Left renal cortex interstitium (tissue), 4 donors: ENCODE measurements at places on chromosomes 2 and 18. TPM values are rescaled to one million over a fixed set of nuclear protein-coding genes. Genes with fewer than 3 reads are reported as not detected.

DNA sequence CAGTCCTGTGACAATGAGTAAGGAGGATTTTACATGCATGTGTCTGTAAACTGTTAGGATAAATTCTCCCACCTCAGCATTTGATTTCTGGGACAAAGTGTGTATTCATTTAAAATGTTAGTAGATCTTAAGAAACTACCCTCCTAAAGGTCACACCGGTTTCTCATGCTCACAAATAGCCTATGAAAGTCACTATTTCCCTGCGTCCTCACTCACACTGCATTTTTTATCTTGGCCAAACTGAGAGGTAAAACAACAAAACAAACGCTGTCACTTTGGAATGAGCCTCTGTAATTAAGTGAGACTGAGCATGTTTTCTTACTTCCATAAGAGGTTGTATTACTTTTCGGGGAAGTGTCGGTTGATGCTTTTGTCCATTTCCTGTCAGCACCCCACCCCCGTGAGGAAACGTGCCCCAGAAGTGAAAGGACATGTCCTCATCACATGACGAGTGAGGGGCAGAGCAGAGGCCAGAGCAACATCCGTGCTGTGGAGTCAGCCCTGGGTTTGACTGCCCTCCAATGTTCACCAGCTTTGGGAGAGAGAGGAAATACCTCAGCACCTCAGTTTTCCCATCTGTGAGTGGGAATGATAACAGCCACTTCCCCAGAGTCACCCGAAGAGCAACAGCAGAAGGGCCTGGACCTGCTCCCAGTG, 3.1 kb downstream of the GYPC start:
- DNase-seq: peak; percentile 31

GRCh38 chr18:34097312-34097711, 127.4 kb downstream of the NOL4 start:
- no peak for DNase-seq

- DNase-seq: no peak
Observed at GRCh38 chr2:65040400-65041261, 15.6 kb upstream of the CEP68 start.

- DNase-seq: no peak
Observed at GRCh38 chr2:21469158-21469557, 345.4 kb downstream of the TDRD15 start.

GRCh38 chr18:21930177-21930576, 189.6 kb downstream of the MIB1 start:
- peak; percentile 23 for DNase-seq

- DNase-seq: no peak
Observed at GRCh38 chr2:38057651-38058410, 18.1 kb downstream of the CYP1B1 start.

- no peak for DNase-seq
Observed at GRCh38 chr18:78601349-78601748, 378.3 kb upstream of the SALL3 start.

DNA sequence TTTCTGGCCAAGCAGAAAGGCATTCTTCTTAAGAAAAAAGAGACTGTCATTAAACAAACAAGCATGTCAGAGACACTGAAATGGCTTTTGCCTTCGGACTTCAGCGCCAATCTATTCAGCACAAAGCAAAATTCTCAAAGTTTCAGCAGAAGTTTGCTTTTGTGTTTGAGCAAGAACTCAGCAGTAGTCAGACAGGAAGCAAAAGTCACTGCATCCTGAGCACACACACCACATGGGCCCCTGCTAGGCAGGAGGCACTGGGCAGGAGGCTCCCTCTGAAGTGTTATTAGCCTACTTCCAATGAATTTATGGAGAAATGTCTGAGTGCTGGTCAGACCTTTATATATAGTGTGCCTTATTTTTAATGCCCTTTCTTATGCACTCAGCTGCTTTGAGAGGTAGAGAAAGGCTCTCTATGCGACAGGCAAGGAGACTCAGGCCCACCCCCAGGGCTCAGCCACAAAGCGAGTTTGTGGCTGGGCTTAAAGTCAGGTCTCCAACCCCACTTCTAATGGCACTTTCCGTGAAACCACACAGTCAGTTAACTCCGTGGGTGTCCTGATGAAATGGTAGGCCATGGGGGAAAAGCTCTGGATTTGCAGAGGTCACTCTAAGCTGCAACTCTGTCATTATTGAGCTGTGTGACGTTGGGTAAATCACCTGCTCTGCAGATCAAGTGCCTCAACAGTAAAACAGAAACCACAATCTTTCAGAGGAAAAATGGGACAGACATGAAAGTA, 161.0 kb upstream of the TMEM200C start:
- no peak for DNase-seq

- no peak for DNase-seq
Observed at GRCh38 chr2:135818937-135819610, 17.9 kb downstream of the LCT start.

GRCh38 chr18:7072593-7072992, 45.0 kb downstream of the LAMA1 start:
- DNase-seq: no peak

DNA sequence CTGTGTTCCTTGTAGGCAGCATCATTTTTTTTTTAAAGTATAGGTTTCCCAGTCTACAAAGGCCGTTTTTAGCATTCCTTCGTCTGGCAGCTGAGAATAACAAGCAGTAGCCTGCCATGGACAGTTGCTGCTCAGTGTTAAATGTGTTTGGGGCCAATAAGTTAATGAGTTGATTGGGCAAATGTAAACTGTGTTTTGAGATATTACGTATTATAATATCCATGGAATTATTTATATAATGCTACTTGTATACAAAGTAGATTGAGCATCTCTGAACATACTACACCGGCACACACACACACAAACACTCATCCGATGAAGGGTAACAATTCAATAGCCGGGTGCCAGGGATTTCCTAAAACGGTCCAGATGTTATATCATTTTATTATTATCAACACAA, 97.2 kb downstream of the IRS1 start:
- no peak for DNase-seq

DNA sequence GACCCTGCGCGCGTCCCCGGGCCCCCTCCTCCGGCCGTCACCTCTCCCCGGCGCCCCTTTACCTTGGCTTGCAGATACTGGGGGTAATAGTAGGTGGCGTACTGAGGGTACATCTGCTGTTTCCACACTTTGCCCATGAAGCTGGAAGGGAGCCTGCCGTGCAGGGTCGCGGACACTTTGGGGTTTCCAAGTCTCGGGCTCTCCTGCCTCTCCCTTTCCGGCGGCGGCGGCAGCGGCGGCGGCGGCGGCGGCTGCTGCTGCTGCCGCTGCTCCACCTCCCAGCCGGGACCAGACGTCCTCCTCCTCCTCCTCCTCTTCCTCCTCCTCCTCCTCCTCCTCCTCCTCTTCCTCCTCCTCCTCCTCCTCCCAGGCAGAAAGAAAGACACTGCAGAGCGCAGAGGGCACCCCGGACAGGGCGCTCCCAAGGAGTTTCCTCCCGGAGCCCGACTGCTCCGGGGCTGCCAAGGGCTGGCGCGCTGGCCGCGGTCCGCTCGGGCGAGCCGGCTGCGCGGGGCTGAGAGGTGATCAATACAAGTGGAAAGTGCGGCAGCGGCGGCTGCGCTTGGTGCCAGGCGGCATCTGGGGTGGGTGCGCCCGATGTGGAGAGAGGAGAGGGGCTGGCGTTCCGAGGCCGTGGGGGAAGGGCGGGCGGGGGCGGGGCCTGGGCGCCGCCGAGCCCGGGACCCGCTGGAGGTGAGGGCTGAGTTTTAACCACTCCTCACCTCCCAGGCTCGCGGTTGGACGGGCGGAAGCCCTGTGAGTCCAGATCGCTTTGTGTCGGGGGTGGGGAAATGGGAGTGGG, at the start of gene RBMS1:
Gene RBMS1 (minus strand): TSS at position 581 of the 802 bp plus-strand sequence. CDS start 444 bp downstream, at position 137.
- no peak for DNase-seq

- DNase-seq: no peak
Observed at GRCh38 chr2:237701033-237701858, 73.9 kb downstream of the LRRFIP1 start.

GRCh38 chr18:63488160-63488559, 11.4 kb downstream of the SERPINB5 start:
- no peak for DNase-seq

DNA sequence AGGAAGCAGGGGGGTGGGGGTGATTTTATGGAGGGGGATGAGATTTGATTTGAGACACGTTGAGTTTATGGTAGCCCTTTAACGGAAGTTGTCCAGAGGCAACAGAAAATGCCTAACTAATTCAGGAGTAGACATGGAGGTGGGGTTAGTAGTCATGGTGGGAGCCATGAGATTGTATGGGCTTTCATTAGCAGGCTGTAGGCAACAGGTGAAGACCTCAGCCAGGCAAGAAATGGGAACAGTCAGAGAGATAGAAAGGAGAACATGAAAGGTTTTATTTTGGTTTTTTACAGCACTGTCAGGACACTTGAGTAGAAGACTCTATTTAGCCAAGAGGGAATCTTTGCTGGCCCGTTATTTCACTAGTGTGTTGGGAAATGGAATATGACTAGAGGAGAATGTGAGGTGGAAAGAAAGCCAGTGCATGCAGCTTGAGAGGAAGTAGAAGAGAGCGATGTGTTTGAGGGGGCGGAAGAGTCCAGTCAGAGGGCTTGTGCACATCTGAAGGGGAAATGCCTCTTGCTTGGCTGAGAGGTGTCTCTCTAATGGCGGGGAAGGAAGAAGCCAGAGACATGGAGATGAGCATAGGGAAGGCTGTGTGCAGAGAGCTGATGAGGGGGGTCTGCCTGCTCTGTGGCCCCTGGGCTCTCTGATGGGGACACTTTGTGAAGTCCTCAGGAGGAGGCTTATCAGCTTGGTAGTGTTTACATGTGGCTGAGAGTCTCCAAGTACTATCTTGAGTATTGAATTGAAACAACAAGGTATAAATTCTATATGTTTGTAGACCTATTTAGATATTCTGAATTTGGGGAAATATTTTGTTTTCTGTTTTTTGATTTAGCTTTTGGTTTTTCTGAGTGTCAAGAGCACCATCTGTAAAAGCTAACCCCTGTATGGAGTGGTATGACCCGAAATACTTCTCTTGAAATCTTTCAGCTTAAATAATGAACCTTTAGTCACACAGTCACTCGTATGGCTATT, 66.9 kb upstream of the ITM2C start:
- no peak for DNase-seq

DNA sequence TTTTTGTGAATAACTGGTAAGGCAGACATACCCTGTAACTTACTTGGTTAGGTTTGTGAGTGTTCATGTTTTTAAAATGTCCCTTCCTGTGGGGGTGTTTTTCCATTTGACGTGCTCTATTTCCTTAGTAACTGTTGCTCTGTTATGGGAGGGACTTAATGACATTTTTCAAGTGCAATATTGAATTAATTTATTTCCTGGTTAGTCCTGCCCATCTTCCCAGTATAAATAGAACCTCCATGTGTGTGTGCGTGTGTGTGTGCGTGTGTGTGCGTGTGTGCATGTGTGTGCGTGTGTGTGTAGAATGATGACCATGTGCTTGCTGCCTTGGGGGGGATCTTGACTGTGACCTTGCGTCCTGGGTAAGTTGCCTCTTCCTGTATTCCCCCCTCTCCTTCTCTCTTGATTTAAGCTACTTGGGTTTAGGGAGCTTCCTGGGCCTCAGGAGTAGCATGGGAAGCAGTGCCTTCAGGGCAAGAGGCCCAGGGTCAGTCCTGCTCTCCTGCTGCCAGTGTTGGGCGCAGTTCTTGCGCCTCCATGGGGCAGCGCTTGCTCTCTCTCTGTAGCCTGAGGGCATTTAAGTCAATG, 163.9 kb downstream of the LDLRAD4 start:
- peak; percentile 58 for DNase-seq

DNA sequence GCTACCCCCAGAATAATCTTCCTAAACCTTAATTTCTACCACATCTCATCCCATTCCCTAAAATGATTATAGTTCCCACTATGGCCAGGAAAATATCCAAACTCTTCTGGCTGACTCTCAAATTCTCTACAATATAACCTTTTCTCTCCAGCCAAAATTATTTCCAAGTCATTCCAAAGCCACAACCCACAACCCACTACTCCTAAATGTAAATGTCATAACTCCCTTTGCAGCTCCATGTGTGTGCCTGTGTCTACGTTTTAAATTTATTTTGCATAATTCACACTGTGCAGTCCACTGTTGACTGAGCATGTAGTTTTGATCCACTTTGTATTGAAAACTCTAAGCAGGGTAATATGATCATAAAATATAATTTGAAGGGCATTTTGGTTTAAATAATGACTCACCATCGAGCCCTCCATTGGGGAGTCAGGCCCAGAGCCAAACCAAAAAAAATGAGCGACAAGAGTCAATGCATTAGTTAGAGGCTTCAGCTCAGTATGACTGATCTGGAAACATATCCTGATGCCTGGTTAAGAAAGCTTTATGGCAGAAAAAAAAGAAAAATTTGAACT, 171.0 kb downstream of the AFF3 start:
- DNase-seq: no peak

DNA sequence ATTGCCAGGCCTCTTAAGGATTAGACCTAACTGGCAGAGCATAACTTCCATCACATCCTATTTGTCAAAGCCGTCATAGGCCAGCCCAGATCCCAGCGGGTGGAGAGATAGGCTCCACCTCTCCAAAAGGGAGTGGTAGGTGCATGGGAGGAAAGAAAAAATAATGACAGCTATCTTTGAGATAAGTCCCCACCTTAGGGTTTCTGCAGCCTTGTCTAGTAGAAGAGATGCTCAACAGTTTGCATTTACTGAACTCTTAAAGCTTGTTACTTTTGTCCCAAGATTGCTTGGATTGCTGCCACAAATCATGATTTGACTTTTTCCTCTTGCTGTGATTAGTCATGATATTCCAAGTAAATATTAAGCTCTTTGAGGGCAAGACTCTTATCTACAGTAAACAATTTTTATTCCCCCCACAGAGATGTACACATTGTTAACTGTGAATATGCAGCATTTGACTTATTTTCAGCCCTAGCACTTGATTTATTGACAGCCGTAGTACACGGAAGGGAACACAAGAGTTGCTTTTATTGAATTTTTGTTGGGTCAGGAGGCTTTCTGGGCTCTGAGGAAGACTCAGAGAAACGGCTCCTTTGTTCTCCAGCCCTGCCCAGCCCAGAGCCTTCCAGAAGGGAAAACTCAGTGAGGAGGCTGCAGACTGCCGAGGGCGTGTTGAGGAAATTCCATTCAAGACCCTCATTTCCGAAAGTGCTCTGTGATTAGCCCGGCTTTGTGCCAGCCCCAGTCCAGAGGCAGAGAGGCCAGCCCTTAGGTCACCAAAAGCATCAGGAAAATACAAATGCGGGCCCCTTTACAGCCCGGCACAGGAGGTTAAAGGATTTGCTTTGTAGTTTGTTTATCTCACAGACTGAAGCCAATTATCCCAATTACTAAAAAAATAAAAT, 75.5 kb upstream of the ZNF532 start:
- peak; percentile 76 for DNase-seq

The ARMC9 gene
- polyA plus RNA-seq: 36.5 TPM

The ATOH8 gene
- polyA plus RNA-seq: 14.8 TPM

The ERICH2 gene
- polyA plus RNA-seq: 1.5 TPM

The RAB27B gene
- 5.3 TPM for polyA plus RNA-seq

The AGBL5 gene
- polyA plus RNA-seq: 64.6 TPM
